CD4-positive, alpha-beta T cell treated with Interferon alpha-2 for 1 hour (primary cell): ENCODE measurements at places on chromosomes 2 and 18.
A peak's percentile ranks its signal among the peaks of the same experiment; 100 is the strongest.

DNA sequence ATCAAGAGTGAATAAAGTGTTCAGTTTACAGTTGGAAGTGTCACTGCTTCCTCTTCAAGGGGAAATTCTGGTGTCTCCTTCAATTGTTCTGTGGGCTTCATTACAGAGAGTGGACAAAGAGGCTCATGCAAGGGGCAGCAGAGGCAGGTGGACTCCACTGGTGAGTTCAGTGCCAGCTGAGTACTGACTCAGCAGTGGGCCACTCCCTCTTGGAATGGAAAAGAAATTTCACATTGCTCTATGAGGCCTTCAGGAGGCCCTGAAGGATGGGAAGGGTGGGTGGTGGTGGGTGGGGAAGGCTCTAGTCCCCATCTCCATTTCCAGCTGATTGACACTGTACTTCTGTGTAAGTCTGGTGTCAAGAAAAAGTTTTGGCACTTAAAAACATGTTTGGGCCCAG, 66.4 kb downstream of the PRELID3A start:
- DNase-seq, result no peak

DNA sequence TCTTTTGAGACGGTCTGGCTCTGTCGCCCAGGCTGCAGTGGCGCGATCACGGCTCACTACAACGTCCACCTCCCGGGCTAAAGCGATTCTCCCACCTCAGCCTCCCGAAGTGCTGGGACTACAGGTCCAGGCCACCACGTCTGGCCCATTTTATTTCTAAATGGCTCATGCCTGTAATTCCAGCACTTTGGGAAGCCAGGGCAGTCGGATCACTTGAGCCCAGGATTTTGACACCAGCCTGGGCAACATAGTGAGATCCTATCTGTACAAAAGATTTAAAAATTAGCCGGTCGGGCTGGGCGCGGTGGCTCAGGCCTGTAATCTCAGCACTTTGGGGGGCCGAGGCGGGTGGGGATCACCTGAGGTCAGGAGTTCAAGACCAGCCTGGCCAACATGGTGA, 26.4 kb upstream of the EFHD1 start:
- DNase-seq, result no peak

- DNase-seq, result no peak
These were observed 26.4 kb upstream of the PKDCC start for GRCh38 chr2:42021464-42021863.

GRCh38 chr2:2938481-2938880, 439.1 kb downstream of the EIPR1 start:
- no peak for DNase-seq

- DNase-seq, result peak; percentile 22
These were observed 106.3 kb downstream of the TTN start for GRCh38 chr2:178700922-178701342.

- DNase-seq, result no peak
These were observed 10.8 kb downstream of the STK11IP start for GRCh38 chr2:219608399-219608964.

DNA sequence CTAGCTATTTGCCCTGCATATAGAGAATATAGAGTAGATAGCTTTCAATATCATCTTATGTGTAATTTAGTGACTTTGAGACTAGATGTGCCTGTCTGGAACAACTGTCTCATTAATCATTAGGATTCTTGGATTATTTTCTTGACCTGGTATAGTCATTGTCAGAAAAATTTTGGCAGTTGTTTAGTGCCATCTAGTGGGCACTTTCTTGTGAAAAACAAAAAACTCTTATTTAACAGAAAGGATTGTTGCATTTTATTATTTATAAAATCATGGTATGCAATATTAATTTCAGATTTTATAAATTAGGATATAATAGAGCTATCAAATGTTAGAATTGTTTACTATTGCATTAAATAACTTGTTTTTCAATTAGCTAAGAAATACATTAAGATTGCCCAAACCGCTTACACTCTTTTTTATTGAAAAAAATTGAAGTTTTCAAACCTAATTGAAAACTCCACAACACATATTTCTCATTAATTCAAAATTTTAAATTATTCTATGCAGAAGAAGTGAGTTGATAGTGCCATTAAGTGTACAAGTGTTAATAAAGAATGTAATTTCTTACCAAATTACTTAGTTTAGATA, 80.3 kb downstream of the DYNAP start:
- peak; percentile 38 for DNase-seq

GRCh38 chr2:77866661-77867060, 344.5 kb upstream of the LRRTM4 start:
- DNase-seq, result no peak

GRCh38 chr2:129606496-129607270, 372.8 kb upstream of the RAB6C start:
- DNase-seq, result no peak
